Posterior vena cava (tissue), 2 donors: ENCODE measurements at places on chromosomes 13 and 19.

DNA sequence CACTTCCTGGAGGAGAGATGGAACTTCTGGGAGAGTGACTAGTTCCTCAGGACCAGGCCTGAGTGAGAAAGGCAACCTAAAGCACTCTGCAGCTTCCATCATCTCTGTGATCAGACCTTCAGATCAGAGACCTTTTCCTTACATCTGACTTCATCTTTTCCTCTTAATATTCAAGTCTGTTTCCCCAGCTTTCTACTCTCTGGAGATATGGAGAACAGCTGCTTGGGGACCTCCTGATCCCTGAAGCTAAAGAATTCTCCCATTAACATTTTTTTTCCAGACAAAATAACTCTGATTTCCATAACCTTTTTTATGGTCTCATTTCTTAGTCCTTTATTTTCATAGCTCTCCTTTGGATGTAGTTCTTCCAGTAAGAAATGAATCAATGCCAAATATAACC is 133.4 kb upstream of the FNDC3A start:
- no peak for DNase-seq

GRCh38 chr13:95300625-95301182 is 547 bp downstream of the ABCC4 start:
- DNase-seq, result peak; percentile 84

GRCh38 chr19:5079071-5079774 is 110.3 kb downstream of the KDM4B start:
- no peak for DNase-seq

GRCh38 chr19:5094768-5095567 is 126.1 kb downstream of the KDM4B start:
- no peak for DNase-seq

DNA sequence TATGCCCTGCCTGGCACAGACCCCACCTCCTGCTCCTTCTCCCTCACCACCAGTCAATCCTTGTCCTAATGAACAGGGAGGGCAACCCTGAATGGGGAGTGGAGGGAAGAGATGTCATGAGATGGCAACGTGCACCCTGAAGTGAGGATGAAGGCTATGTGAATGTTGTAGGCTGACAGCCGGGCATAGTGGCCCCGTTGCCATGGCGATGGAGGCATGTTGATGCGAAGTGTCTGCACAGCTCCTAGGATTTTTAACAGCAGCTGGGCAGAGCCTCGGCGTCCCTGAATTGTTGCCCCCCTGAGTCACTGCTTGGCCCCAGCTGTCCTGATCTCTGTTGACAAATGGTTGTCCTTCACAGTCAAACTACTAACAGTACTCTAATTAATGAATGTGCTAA is 4.8 kb upstream of the ALOX5AP start:
- DNase-seq, result no peak

- no peak for DNase-seq
These were observed 244.8 kb upstream of the KLHL1 start for GRCh38 chr13:70353096-70353495.

GRCh38 chr19:33482476-33482875 is 39.1 kb downstream of the PEPD start:
- DNase-seq, result no peak

DNA sequence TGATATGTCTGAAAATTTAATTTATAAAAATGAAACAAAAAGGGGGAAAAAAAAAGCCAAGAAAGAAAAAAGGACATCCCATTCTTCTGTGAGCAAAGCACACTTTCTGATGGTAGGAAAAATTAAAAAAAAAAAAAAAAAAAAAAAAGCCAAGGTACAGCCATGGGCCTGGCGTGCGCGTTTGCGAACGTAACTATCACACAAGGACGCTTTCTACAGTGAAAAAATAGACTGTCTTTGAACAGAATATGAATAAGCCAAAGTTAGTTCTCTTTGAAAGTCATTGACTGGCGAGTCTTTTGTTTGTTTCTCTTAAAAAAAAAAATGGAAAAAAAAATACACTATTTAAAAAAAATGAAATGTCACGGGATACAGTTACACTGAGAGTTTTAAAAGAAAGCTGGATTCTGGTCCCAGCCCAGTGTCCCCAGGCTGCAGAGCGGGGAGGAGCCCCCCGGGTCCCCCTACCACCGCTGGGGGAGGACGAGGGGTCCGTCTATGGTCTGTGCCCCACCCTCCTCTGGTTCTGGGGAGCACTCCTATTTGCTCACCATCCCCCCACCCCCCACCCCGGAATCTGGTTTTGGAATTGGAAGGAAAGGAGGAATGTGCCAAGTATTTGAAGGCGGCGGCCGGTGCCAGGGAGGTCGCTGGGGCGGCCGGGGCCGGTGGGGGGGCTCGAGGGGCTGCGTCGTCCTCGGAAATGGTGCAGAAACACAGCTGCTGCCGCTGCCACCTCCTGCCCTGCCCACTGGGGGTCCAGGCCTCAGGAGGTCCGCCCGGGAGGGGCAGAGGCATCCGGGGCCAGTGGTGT is 134.5 kb downstream of the PTPRS start:
- no peak for DNase-seq

GRCh38 chr13:109394311-109394988 is 391.9 kb downstream of the IRS2 start:
- no peak for DNase-seq

DNA sequence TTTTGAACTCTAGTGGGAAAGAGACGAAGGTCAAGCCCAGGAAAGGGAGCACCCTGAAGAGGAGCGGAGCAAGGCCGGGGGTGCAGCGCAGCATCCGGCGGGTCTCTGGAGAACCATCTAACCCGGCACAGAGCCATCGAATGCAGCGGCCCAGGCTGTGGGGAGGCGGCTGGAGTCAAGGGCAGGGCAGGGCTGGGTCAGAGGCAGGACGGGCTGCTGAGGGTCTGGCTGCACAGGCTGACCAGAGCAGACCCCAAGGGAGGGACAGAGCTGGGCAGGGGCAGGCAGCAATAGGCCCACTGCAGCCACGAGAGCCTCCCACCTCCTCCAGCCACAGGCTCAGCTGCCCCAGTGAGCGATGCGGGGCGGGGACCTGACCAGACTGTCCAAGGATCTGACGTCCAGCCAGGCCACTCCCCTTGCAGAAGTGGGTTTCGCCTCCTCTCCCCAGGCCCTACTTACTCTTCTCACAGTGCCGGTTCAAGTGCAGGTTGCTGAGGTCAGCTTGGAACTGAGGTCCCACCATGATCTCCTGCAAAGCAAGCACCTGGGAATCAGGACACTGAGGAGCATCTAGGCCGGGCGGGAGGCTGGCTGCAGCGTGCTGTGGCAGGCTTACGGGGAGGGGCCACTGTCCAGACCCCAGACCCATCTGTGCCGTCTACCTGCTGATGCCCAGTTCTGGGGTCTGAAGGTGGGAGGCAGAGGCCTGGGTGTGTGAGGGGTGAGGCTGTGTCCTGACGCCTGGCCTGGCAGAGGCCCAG is 19.2 kb downstream of the MIER2 start:
- DNase-seq, result peak; percentile 79

DNA sequence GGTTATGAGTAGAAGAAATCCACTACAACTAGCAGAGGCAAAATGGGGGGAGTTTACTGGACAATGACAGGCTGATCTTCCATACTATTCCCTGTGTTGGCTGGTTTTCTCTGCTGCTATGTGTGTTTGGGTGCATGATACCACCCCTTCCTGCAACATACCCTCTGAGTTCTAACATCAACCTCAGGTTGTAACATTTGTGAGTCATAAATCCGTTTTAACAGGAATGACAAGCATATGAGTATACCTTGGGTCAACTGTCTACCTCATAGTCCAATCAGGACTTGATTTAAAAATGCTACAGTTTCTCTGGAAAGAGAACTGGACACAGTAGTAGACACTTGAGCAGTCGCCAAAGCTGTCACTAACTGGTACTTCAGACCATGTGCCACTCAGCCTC is 422.9 kb downstream of the KCTD12 start:
- DNase-seq, result no peak

- DNase-seq, result no peak
These were observed 12.4 kb downstream of the TMEM272 start for GRCh38 chr13:51832471-51833152.

DNA sequence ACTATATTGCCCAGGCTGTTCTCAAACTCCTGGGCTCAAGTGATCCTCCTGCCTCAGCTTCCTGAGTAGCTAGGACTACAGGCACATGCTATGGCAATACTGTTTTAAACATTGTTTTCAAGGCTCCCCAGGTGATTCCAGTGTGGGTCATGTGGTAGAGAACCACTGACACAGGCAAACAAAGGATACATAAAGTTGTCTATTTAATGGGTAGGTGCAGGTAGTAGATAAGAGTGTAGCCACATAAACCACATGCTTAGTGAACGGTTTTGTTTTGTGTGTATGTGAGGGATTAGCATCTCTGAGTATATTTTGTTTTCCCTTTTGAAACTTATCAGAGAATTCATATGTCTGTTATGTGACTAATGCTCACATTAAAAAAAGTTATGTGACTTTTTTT is 36.7 kb downstream of the USPL1 start:
- DNase-seq, result no peak

- no peak for DNase-seq
These were observed 6.1 kb upstream of the ANKLE1 start for GRCh38 chr19:17275441-17276175.

DNA sequence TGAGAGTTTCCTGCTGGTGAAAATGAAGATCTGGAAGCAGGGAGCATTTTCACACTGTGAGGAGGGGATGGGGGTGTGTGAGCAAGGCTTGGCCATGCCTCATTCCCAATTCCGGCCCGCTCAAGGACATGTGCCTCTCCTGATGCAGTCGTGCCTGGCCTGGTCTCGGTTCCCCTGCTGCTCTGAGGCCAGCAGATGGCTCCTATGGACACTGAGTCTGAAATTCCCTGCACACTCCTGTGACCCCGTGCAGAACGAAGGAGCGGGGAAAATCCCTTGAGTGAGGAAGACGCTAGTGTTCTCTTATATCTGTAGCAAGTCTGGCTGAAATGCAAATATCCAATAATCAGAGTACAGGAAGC is 363 bp upstream of the ZNF763 start:
- no peak for DNase-seq

DNA sequence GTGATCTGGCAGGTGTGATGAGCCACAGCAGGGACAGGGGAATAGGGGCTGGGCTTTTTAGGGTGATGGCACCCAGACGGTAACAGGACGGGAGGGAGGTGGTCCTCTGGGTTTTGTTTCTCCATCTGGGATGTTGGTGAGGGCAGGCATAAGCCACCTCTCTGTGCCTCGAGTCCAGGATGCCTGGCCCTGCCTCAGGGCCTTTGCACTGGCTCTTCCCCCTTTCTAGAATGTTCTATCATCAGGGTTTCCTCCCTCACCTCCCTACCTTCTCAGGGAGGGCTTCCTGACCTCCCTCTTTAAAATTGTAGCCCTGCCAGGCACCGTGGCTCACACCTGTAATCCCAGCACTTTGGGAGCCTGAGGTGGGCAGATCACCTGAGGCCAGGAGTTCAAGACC is 6.6 kb downstream of the CERS4 start:
- DNase-seq, result no peak

DNA sequence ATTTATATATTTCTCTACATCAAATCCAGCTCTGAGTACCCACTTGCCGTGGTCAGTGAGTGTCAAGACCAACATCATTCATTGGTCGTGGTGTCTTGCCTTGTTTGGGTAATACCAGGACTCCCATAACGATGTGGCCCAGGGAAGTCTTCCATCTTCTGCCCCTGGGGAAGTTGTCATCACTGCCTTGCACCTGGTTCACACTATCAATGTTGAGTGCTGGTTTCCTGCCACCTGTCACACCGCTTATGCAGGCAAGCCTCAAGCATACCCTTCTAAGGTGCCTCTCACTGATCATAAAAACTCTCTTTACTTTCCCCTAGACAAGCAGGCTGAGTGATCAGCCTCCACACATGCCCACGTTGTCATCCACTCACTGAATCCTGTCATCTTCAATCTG is 382.4 kb downstream of the KCTD12 start:
- DNase-seq, result no peak

- no peak for DNase-seq
These were observed 79.0 kb upstream of the SLC7A1 start for GRCh38 chr13:29674532-29674931.

DNA sequence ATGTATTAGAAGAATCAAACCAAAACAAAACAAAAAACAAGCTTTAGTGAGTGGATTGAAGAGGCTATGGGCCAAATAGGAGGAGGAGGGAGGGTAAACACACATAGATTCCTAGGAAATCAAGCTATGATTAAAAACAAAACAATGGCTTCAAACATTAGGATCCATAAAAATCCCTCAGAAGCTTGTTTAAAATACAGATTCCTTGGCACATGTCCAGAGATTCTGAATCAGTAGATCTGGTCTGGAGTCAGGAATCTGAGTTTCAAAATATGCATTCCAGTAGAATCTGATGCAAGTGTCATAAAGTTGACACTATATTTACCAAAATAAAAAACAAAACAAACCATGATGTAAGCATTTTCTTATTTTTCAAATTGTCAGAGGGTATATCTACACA is 692.8 kb upstream of the SGCG start:
- DNase-seq, result no peak

- DNase-seq, result no peak
These were observed 501.3 kb downstream of the EFNB2 start for GRCh38 chr13:106034201-106034600.

GRCh38 chr19:42271861-42272534 is 2.9 kb downstream of the CIC start:
- DNase-seq, result no peak

DNA sequence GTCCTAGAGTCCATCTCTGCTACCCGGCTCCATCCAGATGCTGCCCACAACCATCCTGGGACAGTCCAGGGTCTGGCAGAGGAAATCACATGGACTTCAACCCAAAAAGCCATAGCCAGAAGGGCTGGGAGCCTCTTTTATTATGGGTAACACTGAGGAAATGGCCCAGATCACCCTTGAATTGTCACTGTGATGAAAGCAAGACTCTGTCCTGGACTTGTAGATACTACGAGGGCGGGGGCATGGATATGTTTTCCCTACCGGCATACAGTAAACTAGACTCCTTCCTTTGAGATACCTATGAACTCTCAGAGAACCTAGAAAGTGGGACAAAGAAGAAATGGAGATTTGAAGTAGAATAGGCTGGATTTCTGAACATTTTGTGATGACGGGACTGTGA is 110.3 kb downstream of the LACC1 start:
- no peak for DNase-seq

DNA sequence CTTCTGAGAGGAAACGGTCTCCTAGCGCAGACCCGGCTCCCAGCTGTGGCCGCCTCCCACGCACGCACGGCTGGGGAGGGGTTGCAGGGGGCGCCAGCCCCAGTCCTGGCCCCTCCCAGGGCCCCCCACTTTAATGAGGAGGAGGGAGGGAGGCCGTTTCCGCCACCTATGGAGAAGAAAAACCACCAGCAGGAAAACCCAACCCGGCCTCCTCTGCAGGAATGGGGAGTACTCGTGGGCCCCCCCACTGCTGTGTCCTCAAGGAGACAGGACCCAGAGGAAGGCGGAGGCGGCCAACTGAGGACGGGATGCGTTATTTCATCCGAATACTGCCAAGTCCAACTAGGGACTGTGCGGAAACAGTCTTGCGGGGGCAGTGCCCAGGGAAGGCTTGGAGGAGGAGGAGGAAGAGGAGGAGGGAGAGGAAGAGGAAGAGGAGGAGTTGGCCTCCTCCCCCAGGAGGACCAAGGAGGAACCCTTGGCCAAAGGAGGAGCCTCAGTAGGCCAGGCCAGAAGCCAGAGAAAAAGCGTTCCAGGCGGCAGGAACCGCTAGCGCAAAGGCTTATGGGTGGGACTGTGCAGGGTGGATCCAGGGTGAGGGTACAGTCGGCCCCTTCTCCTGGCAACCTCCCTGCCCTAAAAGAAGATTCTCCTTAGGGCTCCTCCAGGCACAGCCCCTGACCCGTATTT is 3.9 kb upstream of the SSBP4 start:
- DNase-seq, result peak; percentile 94

- DNase-seq, result no peak
These were observed 40.3 kb upstream of the SGCG start for GRCh38 chr13:23140492-23140891.
